ENCODE measurements at places on chromosomes 5 and 9.

DNA sequence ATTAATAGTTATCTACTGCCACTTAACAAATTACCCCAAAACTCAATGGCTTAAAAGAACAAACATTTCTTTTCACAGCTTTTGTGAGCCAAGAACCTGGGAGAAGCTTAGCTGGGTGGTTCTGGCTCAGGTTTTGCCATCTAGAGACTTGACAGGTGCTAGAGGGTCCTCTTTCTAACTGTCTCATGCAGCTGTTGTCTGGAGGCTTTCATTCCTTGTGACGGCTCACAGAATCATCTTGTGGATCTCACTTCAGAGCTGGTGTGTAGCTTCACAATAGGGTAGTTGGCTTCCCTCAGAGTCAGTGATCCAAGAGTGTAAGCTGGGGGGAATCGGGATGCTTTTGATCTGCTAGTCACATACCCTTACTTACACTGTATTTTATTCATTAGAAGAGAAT lies 81.2 kb upstream of the APC start:
- no peak for DNase-seq

DNA sequence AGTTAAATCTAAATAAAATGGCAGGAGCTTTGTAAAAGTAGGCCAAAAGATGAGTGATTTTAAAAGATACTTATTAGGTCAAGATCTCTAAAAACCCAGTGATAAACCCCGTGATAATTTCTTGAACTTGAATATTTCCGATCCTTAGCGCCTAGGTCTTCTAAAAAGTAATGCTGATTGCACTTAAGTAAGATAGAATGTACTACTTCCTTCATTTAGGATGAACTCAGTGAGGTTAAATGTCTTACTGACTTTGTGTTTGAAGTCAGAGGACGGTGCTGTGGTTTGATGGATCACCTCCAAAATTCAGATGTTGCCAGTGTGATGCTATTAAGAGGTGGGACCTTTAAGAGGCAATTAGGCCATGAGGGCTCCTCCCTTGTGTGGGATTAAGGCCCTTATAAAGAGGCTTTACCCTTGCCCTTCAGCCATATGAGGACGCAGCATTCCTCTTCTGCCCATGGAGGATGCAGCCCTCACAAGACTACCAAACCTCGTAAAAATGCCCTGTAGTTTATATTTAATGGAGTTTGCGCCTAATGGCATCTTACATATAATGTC lies 130.1 kb downstream of the TRIO start:
- DNase-seq = no peak

DNA sequence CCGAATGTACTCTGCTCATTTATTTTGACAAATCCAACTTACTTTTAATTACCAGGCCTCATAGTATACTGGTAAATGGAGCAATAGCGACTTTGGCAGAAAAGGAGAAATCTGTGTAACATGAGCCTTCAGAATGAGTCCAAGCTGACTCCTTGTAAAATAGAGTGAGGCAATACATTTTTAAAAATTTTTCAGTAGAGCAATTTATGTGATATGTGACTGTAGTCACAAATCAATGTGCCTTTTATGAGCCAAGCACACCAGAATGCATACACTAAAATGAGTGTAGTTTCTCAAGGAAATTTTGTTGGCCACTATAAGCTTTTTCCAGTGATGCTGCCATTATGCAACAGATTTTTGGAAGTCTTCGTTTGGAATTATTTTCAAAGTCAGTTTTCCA lies 73.8 kb downstream of the SNCAIP start:
- DNase-seq = no peak

GRCh38 chr9:76082057-76082456 lies 191.6 kb downstream of the PCSK5 start:
- no peak for DNase-seq

DNA sequence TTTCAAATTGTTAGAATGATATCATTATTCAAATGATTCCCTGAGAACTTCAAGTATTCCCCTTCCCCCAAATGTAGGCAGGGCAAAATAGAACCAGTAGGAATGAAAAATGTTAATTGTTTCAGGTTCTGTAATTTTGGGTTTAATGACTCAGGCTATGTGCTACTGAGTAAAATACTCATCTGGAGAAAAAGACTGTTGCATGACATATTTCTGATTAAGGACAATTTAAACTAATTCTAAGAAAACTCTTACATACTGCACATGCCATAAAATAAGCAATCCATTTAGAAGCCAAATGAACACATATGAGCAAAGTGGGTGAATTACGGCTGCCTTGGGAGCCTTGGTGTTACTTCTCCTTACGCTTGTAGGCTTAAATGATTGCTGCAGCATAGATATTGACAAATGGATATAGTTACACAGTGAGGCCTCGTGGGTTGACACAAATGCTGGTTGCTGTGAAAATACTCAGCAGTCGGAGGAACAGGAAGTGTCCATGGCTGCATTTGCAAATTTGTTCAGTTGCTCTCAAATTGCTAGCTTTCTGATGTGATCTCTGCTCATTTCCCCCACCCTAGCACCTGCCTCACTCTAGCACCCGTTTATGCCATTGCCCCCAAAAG lies 174.9 kb upstream of the DMAC1 start:
- peak; percentile 90 for DNase-seq

GRCh38 chr5:61132559-61132958 lies 29.7 kb downstream of the SMIM15 start:
- no peak for DNase-seq

DNA sequence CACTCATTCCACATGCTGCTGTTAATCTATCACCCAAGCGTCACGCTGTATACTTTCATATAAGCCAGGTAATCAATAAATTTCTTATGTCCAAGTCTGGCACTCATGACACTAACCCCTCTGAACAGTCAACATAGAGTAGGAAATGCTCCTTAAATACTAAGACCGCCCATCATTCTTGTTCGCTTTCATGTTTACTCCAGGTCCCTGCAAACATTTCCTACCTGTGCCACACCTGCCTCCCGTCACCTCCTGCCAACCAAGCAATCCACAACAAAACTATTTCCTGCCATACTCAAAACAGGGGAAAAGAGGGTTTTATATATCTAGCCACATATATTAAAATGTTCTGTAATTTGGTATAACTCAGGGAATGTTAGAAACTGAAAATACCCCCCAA lies 39.0 kb downstream of the ZFR start:
- peak; percentile 3 for DNase-seq

DNA sequence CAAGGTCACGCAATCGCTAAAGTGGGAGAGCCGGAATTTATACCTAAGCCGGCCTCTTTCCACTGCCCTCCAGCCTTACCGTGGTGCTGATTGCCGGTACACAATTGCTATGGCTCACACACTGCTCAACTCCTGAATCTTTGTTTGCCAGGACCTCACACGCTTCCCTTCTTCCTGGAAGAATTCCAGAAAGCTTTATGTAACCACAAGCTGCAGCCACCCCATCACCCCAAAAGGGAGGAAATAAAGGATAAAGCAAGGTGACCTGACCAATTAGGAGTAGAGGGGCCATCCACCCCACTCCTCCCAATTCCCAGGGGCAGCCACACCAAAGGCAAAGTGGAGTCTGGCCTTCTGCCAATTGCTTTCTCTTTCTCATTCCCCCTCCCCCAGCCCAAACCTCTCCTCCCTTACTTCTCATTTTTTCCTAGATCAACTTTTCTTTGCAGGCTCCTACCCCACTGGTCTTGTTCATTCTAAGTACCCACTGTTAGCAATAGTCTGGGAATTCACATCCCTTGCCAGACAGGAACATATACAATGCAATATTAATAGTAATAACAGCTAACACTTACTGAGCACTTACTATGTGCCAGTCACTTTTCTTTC lies 18.0 kb upstream of the CDC23 start:
- DNase-seq = no peak

- peak; percentile 15 for DNase-seq
Measured at GRCh38 chr9:87148331-87149104, 201.2 kb upstream of the GAS1 start.

DNA sequence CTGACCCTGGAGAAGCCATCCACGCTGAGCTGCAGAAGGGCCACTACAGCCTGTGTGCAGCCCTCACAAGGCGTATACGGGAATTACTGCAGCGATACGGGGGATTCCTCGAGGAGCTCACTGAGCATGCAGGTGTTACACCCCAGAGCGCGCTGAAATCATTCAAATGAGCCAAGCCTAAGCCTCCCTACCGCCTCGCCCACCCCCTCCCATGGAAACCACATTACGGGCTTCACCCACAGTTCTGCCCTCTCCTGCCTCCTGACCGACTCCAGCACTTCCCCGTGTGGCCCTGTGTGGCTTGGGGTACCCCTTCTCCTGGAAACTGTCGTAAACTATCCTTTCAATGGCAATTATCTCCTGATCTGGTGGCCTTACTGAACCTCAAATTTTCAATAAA lies 13.3 kb downstream of the SURF6 start:
- no peak for DNase-seq

DNA sequence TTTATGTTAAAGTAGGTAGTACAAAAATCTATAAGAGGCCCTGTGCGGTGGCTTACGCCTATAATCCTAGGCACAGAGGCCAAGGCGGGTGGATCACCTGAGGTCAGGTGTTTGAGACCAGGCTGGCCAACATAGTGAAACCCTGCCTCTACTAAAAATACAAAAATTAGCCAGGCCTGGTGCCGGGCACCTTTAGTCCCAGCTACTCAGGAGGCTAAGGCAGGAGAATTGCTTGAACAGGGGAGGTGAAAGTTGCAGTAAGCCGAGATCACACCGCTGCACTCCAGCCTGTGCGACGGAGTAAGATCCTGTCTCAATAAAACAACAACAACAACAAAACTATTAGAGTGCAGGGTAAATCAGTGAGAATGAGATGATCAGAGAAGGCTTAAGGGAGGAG lies 634.5 kb downstream of the NR2F1-AS1 start:
- no peak for DNase-seq

GRCh38 chr5:181260720-181261319 lies at the start of gene TRIM52:
TRIM52 (minus strand) TSS chr5:181261143; CDS start chr5:181260813, 330 bp downstream.
- no peak for DNase-seq

DNA sequence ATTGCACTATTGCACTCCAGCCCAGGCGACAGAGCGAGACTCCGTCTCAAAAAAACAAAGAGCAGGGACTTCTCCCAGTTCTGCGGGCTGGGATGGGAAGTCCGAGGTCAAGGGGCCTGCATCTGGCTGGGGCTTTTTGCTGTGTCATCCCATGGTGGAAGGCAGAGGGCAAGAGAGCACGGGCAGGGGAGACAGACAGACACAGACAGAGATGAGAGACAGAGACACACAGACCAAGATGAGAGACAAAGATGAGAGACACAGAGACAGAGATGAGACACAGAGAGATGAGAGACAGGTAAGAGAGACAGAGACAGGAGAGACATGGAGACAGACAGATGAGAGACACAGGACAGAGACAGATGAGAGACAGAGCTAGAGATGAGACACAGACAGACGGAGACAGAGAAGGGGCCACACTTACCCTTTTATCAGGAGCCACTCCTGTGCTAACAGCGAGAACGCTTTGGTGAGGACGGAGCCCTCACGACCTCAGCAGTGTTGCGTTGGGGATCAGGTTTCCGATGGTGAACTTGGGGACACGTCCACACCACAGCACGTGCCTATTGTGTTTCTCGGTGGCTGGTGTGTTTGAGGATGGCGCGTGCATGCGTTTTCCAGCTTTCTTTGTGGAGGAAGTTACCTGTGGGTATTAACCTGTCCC lies 8.9 kb upstream of the TOR4A start:
- DNase-seq = no peak

GRCh38 chr9:114279693-114280092 lies 43.2 kb upstream of the ORM1 start:
- DNase-seq = no peak

DNA sequence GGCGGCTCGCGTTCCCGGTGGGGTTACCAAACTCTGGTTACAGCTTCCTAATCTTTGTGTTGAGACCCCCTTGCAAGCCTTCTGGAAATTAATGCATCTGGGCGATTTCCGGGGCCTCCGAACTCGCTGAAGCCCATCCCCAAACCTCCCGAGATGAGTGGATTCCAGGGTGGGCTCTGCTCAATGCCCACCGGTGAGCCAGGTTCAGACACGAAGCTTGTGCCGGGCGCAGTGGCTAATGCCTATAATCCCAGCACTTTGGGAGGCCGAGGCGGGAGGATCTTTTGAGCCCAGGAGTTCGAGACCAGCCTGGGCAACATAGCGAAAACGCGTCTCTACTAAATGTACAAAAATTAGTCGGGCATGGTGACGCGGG lies 356 bp upstream of the HACD4 start:
- DNase-seq = no peak

- DNase-seq = no peak
Measured at GRCh38 chr9:135196474-135196873, 109.0 kb downstream of the OLFM1 start.

GRCh38 chr9:94921092-94921471 lies 194.6 kb downstream of the AOPEP start:
- DNase-seq = no peak

DNA sequence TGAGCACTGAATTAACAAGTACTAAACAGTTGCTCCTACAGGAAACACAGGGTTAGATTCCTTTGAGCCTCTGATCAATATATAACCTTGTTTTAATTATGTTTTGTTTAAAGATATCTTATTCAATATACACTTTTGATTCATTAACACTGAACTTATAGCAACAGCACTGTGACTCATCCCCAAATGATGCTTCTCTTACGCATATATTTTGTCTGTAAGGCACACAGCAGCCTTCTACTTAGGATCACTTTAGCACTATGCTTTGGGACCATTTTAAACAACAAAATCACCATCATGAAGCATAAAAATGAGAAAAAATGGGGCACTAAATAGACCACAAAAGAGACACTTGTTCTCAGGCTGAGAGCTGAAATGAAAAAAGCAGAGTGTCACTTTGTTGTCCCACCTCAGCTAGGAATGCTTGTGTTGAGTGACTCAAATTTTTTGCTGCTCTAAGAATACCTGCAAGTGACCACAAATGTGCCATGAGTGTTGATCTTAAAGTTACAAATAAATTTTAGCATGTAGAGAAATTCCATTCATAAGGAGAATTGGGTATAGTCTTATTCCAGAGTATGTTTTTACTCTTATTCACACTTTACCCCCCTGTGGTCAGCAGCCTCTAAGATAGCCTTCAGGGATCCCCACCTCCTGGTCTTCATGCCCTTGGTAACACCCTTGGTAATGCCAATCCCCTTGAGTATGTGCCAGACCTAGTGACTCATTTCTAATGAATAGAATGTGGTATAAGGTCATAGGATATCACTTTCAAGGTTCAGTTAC lies 252.7 kb upstream of the IL12B start:
- DNase-seq = no peak

DNA sequence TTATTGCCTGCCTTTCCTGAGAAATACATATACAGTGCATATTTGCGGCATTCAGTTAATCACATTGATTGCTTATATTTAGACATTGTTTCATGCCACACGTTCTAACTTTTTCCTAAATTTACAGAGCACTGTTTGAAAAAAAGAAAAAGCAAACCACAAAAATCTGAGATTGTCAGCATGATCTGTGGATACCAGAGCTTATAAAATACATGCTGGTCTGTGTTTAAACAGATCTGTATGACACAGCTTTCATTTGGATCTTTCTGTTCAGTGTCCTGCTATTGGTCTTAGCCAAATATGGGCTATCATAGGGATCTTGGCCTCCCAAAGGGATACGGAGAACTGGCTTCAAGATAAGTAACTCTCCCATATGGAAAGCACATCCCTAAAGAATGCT lies 20.2 kb downstream of the ALDH1A1 start:
- no peak for DNase-seq

GRCh38 chr9:87431837-87432236 lies 65.8 kb upstream of the DAPK1 start:
- no peak for DNase-seq

- DNase-seq = peak; percentile 0
Measured at GRCh38 chr5:118628660-118629354, 359.5 kb downstream of the DTWD2 start.

- DNase-seq = no peak
Measured at GRCh38 chr9:85676790-85677189, 65.0 kb downstream of the AGTPBP1 start.

Measured in NCI-H146 (cell line).